ENCODE measurements at places on chromosomes 2 and 18.

- no peak for DNase-seq
Measured at GRCh38 chr2:120374821-120375220, 28.9 kb downstream of the INHBB start.

GRCh38 chr2:201419057-201419635, 32.1 kb downstream of the TRAK2 start:
- no peak for DNase-seq

GRCh38 chr2:179140571-179140970, 90.6 kb upstream of the CCDC141 start:
- no peak for DNase-seq

DNA sequence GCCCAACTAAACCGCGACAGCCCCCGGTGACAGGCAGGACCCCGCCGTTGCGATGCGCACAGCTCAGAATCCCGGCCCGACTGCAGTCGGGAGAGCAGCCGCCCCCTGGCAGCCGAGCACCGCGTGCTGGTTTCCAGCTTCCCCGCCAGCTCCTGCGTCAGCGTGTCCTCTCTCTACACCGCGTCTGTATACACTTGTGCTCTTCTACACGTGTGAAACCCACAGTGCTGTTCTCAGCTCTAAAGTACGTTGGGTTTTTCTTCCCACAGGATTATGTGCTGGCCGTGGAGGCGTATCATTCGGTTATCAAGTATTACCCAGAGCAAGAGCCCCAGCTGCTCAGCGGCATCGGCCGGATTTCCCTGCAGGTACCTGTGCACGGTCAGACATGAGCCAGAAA, 54.0 kb downstream of the ADI1 start:
- DNase-seq = no peak

- DNase-seq = peak; percentile 33
Measured at GRCh38 chr2:64524604-64525316, 632 bp downstream of the AFTPH start.

- no peak for DNase-seq
Measured at GRCh38 chr2:124039762-124040291, 14.7 kb downstream of the CNTNAP5 start.

GRCh38 chr2:222239945-222240675, 58.7 kb downstream of the PAX3 start:
- no peak for DNase-seq

- no peak for DNase-seq
Measured at GRCh38 chr18:23526501-23527063, 23.3 kb downstream of the RMC1 start.

- no peak for DNase-seq
Measured at GRCh38 chr18:6382963-6383362, 31.7 kb downstream of the L3MBTL4 start.

DNA sequence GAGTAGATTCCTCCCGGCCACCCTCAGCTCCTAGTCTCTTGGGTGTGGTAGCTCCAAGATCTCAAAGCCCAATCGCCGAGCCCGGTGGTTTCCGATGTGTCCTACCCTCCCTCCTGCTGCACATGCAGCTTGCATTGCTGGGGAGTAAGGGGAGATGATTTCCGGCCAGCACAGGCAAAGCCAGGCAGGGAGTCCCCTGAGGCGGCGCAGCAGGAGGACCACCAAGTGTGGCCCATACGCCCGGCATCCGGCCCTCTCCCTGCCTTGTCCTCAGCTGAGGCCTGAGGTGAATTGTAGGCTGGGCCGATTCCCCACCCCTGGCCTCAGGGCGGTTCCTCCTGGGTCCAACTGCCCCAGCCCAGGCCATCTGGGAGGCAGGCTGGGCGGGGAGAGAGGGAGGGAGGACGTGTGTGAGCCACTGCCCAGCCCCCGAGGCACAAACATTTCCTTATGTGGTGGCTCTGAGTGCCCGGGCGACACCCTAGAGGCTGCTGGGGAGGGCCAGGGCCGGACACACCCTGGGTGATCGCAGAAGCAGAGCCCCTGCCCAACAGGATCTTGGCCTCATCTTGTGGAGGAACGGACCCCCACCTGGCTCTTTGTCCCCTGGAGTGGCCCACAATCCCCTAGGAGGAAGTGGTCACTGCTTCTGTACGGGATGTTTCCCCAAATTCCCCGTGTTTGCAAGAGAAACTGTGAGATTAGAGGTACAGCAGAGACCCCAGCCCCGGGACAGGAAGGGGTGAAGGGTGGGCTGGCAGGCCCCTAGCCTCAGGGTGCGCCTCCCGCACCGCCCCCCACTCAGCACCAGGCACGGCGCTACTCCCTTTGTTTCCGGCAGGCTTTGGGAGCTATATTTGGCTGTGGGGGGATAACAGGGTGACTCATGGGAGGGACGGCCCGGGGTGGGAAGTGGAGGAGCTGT, 41.9 kb upstream of the PTMA start:
- DNase-seq = peak; percentile 86

GRCh38 chr18:31819106-31819924, 58.6 kb upstream of the SLC25A52 start:
- peak; percentile 44 for DNase-seq

DNA sequence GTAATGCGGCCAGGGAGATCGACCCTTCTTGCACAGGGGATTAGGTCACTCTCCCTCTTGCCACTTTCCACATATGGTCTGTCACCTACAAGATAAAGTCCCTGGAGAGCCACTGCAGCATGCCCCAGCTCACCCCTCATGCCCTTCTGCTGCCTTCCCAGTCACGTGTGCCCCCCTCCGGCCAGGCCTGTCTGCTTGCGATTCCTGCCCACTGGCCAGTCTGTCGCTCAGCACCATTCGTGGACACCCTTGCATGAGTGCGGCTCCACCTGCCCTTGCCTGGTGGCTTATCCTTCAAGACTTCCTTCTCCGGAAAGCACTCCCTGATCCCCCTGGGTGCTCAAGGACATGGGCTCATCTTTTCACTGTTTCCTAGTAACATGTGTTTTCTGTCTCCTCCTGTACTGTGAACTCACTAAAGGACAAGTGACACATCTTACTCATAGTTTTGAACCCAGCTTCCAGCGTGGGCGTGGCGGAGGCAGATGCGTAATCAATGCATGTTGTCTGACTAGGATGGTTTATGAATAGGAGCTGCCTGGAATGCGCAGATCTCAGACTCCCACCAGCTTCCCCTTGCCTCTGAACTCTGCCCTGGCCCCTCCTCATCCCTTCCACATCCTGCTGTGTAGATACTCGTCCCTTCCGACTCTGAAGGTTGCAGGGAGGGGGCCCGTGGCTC, 7.8 kb upstream of the NT5DC4 start:
- DNase-seq = no peak

- no peak for DNase-seq
Measured at GRCh38 chr2:170548304-170548703, 166.8 kb upstream of the SP5 start.

DNA sequence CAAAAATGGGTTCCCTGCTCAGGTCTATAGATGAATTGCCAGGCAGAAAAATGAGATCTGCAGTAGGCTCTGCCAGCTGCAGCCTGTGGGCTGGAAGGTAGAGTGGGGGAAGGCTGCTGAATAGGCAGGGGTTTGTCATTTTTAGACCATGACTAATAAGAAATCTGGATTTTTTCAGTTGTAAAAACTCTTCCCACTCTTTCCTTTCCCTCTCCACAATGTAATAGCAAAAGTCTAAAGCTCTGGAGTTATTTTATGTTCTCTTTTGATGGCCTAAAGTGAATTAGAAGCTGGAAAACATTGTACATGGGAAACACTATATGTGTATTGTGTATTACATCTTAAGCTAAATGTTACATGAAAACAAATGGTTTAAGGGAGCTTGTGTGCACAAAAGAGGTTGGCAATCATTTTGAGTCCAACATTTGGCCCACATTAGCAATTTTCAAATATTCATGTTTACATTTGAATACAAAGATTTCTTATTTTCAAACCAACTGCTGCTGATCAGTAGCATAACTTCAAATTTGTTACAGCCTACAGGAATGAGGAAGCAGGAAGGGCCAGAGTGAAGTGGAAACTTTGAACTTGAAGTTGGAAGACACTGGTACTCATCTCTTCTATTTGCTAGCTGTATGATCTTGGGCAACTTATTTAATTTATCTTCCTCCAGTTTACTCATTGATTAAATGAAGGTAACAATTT, 407.1 kb downstream of the SLC4A3 start:
- DNase-seq = no peak

DNA sequence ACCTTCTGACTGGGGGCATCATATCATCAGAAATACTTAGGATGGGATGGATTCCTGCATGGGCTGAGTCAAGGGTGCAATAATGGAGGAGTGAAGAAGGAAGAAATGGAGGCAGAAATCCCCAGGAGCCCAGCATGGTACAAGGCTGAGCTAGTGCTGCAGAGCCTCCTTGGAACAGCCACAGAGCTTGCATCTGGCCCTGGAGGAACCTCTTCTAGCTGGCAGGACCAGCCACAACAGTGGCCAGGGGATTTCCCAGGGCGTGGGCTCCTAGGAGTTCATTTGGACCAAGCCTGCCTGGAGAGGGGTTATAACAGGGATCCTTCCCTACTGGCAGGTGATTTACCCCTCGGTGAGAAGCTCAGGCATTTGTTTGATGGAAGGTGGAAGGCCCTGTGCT, 4.7 kb upstream of the IL37 start:
- DNase-seq = no peak

- DNase-seq = no peak
Measured at GRCh38 chr2:240790370-240791220, 29.4 kb downstream of the KIF1A start.

GRCh38 chr2:155203178-155203577, 504.7 kb downstream of the KCNJ3 start:
- DNase-seq = no peak

DNA sequence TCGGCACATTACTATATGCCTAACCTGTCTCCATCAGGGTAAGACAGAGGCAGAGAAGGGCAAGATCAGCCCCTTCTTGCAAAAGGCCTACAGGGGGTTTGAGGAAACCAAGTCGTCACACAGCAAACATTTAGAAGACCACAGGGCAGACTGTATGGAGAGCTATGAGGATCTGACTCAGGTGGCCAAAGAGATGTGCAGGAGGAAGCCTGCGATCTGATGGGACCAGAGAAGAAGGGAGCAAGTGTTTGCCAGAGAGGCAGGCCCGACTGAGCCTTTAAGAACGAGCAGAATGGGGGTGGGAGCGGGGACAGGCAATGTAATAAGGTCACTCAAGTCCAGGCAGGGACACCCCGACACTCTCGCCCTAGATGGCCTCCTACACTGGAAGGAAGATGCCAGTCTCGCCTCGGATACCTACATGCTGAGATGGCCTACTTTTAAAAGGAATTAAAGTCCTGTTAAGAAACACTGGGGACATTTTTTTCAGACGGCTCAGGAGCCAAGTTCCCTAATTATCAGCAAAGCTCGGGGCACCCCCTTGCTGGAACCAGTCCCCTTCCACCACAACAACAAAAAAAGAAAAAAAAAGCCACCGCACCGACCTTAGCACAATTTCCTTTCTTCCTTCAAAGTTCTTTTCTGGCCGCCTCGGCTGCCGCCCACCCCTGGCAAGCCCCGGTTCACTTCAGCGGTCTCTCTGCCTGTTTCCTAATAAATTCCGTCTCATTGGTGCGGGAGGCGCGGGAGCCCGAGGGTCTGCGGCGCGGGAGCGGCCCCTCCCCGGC, 1.5 kb downstream of the SFXN5 start:
- peak; percentile 18 for DNase-seq

DNA sequence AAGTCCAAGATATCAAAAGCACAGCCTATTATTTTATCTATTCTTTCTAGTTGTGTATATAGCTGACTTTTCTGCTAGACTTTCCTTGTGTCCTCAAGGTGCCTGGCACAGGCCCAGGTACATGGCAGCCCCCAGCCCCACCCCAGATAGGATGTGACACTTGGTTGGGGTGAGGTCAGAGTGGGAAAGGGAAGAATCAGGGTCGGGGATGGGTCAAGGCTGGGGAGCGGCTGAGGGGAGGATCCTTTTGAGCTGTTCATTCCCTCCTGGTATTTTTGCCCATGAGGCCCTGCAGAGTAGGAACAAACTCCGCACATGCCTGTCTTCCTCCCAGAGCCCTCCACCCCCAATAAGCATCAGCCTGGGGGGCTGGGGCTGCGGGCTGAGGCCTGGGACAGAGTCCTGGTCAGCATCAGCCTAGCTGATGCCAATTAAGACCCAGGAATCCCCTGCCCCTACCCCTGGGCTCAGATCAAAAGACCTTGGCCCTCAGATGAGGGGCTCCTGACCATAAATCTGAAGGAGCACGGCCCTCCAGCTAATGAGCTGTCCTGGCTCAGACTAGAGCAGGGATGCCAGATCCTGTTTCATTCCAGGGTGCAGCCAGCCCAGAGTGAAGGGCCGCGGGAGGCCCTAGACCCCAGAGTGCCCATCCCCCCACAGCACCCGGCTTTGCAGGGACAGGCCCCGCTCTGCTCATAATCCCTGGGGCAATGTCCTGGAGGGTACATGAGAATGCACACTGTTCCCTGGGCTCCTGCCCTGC, 85.3 kb downstream of the SDC1 start:
- no peak for DNase-seq

- no peak for DNase-seq
Measured at GRCh38 chr2:41711736-41712135, 336.1 kb upstream of the PKDCC start.

DNA sequence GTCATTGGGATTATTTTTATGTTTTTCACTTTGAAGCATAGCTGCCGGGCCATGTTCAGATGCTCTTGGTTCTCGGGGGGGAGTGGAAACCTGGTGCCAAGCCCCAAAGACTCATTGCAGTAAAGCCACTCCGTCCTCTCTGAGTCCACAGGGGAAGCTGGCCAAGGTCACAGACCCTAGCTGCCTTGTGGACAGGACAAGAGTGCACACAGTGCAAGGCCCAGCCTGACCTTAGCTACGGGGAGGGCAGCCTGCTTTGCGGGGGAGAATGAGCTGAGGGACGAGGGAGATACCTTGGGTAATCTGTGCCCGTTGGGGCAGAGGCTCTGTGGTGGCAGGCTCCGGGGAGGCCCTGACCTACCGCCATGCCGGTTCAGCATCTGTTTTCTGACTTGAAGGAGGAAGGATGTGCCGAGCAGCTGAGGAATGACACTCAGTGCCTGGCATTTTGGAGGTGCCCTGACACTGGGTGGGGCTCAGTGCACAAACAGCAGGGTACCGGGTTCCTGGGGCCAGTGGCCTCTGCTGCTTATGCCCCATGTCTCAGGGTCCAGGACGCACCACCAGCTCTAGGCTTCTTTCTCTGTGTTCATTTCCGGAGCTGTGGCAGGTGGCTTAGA, 87.2 kb downstream of the STPG4 start:
- no peak for DNase-seq

DNA sequence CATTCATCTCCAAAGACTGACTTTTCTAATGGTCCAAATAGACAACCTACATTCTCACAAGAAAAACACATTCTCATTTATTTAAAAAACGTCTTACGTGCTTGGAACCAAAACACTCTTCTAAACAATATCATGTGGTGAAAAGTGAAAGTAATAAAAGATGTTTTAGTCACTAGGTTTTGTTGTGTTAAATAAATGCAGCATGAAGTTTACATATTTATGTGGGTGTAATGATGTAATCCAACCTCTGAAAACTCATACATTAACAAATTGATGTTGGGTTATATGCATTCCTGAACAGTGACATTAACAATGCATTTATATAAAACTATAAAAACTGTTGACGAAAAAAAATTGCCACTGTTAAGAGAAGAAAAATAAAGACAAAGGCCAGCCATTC, 55.1 kb upstream of the ACVR2A start:
- no peak for DNase-seq

- DNase-seq = no peak
Measured at GRCh38 chr2:233247744-233248143, 3.7 kb upstream of the ATG16L1 start.

Data from midbrain (tissue), 1 donor.